ENCODE measurements at places on chromosomes 7 and 10. TPM values are rescaled to one million over a fixed set of nuclear protein-coding genes. Genes with fewer than 3 reads are reported as not detected.

Gene AGBL3
- 3.2 TPM for polyA plus RNA-seq

Gene SPDYE5
- not detected for polyA plus RNA-seq

Gene CYP26C1
- not detected for polyA plus RNA-seq

Gene ICA1
- polyA plus RNA-seq: 1.3 TPM

GRCh38 chr10:35640951-35641675, 983 bp downstream of the FZD8 start:
- H3K4me1 ChIP-seq: peaks cover 24% of the 10 kb centered on the region
- H3K27me3 ChIP-seq: peaks cover 17% of the 10 kb centered on the region
- peak; percentile 19 for DNase-seq
- H3K4me3 ChIP-seq: peak overlapping the region; percentile 83

DNA sequence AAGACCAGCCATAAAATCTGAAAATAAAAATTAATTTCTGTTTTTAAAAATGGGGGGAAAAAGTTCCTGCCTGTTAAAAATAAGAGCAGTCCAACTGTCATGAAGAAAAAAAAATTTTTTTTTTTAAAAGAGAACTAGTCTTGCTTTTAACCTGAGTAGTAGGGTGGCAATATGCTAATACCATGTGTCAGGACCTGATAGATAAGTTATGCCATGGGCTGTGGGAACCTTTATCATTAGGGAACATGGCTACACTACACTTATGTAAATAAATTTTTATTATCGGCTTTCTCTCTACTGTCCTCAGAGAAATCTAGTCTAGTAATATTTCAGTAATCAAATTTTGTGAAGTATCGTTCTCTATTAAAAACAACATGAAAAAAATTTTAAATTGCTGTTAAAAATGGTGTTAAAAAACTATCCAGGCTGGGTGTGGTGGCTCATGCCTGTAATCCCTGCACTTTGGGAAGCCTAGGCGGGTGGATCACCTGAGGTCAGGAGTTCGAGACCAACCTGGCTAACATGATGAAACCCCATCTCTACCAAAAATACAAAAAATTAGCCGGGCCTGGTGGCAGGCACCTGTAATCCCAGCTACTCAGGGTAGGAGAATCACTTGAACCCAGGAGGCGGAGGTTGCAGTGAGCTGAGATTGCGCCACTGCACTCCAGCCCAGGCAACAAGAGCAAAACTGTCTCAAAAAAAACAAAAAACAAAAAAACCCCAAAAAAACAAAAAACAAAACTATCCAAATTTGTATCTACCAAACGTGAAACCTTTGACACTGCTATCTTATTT, 20.7 kb downstream of the NT5C3A start:
- DNase-seq: no peak
- H3K4me1 ChIP-seq: peaks cover 46% of the 10 kb centered on the region
- H3K27me3 ChIP-seq: no peaks in the 10 kb centered on the region

- no peak overlapping the region for H3K27ac ChIP-seq
- H3K4me3 ChIP-seq: no peak overlapping the region
- no peaks in the 10 kb centered on the region for H3K36me3 ChIP-seq
- H3K4me1 ChIP-seq: no peaks in the 10 kb centered on the region
- DNase-seq: no peak
Observed at GRCh38 chr10:63929831-63930467, 408.7 kb downstream of the REEP3 start.

- DNase-seq: no peak
- H3K27me3 ChIP-seq: peaks cover 6% of the 10 kb centered on the region
- H3K27ac ChIP-seq: no peak overlapping the region
- H3K4me1 ChIP-seq: no peaks in the 10 kb centered on the region
- H3K36me3 ChIP-seq: no peaks in the 10 kb centered on the region
Observed at GRCh38 chr10:122182308-122182707, 88.8 kb upstream of the BTBD16 start.

DNA sequence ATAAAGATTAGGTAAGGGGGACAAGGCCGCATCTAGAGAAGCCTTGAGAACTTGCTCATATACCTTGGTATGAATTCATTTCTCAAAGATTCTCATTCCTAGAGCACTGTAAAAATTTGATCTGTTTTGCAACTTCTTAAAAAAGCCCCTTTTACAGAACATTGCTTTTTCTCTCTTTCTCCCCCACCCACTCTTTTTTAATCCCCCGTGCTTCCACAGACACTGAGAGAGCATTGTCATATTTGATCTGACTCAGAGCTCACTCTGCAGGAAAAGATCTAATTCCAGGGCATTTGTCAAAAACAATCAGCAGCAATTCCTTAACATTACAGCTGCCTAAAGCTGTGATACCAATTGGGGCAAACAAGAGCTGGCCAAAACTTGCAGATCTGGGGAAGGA, 92.0 kb downstream of the ARHGAP22 start:
- no peaks in the 10 kb centered on the region for H3K4me1 ChIP-seq
- peaks cover 2% of the 10 kb centered on the region for H3K27me3 ChIP-seq
- no peak overlapping the region for H3K4me3 ChIP-seq
- no peak overlapping the region for H3K27ac ChIP-seq
- DNase-seq: no peak
- peaks cover 2% of the 10 kb centered on the region for H3K36me3 ChIP-seq
